ENCODE measurements at places on chromosomes 5 and 9.

DNA sequence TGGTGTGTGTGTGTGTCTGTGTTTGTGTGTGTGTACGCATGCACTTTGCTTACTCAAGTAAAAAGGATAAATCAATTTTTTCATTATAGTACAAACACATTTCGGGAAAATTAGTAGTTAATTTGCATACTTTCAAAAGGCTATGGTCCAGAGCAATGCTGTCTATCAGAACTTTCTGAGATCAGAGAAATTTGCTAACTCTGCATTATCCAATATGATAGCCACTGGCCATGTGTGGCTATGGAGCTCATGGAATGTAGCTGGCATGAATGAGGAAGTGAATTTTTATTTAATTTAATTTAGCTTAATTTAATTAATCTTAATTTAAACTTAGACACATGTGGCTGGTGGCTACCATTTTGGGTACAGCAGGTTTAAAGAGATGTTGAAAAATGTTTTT is 289.6 kb downstream of the MAT2B start:
- no peak for DNase-seq

- peak; percentile 6 for DNase-seq
Observed at GRCh38 chr5:81785322-81785721, 34.4 kb upstream of the SSBP2 start.

GRCh38 chr9:127959841-127960409 is 20.9 kb downstream of the EEIG1 start:
- no peak for DNase-seq

DNA sequence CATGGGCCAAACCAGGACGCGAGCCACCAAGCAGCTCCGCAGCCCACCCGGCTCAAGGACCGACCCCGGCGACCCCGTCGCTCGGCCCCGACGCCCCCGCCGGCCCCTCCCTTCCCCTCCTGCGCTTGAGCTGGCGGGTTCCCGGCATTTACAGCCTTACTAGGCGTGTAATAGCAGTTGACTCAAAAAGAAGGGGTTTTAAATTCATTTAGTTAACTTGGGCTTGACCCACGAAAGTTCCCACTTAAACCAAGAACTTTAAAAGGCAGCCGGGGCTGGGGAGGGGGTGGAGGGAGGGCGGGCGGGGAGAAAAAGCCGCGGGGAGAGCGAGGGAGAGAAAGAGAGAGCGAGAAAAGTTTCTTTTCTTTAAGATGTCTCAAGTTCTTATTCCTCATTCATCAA is 636 bp downstream of the PRDM12 start:
- no peak for DNase-seq

GRCh38 chr5:109674596-109674995 is 15.1 kb upstream of the MAN2A1 start:
- no peak for DNase-seq

DNA sequence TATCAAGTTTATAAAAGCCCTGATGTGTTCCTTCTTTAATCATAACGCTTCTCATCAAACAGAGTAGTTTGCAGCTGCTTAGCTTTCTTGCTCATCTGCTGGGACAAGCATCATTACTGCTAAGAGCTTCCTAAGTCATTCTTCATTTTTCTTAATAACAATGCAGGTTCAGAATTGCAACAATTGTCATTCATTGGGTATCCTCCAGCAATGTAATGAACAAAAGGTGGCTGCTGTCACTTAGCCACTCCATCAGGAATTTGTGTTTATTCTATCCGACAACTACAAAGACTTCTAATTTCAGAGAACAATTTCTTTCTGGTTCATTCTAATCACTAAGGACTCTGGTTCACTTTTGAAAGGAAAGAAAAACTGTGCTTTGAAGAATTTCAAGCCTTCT is 836.7 kb upstream of the CDH10 start:
- no peak for DNase-seq

DNA sequence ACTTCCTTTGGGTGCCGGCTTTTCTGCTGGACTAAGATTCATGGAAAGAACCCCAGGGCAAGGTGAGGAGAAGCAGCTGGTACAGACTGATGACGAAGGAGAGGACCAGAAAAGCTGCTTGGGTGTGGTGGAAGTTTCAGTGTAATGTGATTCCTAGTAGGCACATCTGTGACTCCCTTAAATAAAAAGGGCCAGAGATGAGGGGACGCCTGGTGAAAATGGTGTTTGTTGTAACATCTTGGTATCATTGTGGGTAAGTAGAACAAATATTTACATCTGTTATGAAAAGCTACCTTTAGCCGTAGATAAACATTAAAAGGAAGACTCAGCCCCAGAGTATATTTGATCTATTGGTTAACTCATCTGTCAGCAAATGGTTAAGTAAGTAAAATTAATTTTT is 33.8 kb downstream of the OTULINL start:
- no peak for DNase-seq

- DNase-seq, result no peak
Observed at GRCh38 chr5:147061431-147061830, 173.4 kb upstream of the STK32A start.

DNA sequence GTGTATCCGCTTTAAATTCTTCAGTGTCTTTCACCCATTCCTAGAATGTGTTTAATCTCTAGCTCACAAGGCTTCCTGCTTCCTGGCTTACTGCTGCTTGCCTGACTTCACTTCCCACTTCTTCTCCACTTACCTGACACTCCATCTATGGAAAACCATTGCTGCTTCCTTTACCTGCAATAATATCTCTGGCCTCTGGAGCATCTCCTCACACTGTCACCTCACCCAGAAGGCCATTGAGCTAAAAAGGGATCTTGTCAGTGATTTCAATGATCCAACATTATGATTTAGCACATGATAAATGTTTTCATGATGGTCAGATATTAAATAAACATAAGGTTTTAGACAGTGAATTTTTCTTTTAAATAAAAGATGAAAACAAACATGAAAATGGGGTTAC is 281.1 kb downstream of the MRPS30 start:
- DNase-seq, result no peak

DNA sequence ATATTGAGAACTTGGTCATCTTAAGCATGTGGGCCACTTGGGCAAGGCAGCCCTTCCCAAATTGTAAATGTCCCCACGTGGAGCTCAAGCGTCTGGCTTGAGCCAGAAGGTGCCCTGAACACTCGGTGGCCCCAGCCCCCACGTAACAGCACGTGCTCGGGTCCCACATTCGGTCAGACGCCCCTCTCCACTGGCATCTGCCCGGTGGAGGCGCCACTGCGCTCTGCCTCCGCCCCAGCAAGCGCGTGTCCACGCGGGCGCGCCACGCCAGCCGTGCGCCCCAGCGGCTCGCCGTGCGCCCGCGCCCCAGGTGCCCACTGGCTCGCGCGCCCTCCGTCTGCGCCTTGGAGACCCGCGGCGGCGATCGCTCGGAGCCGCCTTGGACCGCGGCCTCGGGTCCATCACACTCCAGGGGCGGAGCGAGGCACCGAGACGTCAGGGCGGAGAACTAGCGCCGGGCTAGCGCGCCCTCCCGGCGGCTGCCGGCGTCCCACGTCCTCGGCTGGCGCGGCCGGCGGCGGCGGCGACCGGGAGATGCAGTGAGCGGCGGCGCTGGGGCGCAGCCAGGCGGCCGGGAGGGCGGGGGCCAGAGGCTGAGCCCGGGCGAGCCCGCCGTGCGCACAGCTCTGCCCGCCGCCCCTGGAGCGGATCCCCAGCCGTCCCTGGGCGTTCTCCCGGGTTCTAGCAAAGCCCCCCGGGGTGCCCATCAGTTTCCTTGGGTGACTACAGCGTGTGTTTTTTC is at the start of gene PALM2AKAP2:
TSS of gene PALM2AKAP2 (plus strand) at position 488 of the 742 bp plus-strand sequence. CDS start 291 bp downstream, outside the sequence.
- DNase-seq, result no peak

GRCh38 chr5:17384181-17384580 is 113.8 kb upstream of the TAF11L2 start:
- peak; percentile 3 for DNase-seq

DNA sequence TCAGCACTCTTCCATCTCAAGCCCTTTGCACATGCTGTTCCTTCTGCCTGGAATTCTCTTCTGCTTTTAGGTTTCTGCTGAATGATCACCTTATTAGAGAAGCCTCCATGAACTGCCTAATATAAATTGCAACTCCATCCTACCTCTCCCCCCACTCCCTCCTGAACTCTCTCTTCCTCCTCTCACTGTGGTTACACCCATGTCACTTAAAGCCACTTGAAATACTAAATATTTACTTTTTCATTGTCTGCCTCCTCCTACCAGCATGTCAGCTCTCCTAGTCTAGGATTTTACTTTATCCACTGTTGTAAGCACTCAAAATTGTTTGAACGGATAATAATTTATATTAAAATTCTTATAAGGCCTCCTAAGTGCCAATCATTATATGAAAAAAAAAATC is 43.8 kb downstream of the ACTL7B start:
- no peak for DNase-seq

GRCh38 chr5:95649842-95650620 is 3.5 kb downstream of the RFESD start:
- no peak for DNase-seq

DNA sequence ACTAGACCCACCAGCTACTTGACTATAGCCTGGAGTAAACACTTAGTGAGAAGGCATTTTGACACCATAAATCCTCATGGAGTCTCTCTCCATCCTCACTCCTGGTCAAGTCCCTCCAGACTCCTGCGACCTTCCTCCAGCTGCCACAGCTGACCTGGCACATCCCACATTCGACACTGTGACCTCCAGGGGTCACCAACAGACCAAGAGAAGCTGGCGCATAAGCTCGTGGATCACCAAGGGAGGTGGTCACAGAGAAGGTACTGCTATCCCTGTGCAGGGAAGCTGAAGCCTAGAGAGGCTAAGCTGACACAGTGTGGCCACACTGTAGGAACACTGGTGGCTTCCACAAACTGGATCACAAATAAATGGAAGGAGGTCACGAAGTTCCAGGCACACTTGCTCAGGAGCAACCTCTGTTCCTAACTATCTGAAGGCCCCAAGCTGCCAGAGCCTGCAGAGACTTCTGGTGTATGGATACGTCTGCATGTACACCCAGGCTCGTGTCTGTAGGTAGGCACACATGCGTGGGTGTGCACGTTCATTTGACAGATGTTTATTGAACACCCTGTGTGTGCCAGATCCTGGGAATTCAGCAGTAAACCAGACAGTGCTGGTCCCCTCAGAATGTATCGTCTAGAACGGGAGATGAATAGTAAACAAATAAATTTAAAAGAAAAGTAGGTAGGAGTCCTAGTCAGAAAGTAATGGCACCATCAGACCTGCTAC is 104.4 kb downstream of the C5orf15 start:
- DNase-seq, result no peak

GRCh38 chr5:144202072-144202471 is 31.4 kb downstream of the KCTD16 start:
- peak; percentile 6 for DNase-seq

GRCh38 chr5:132376694-132377641 is 7.5 kb downstream of the SLC22A5 start:
- DNase-seq, result peak; percentile 82

DNA sequence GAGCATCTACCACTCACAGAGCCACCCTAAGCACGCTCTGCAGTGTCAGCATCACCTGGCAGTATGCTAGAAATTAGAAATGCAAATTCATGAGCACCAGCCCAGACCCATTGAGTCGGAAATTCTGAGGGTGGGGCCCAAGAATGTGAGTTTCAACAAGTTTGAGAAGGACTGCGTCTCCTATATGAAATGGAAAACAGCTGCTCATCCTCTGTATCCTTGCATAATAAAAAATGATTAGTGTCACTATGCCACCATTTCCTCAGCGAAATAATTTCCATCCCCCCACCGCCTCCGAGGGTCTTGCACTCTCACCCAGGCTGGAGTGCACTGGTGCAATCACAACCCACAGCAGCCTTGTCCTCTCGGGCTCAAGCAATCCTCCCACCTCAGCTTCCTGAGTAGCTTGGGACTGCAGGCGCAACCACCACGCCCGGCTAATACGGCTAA is 1.3 kb upstream of the IQGAP2 start:
- DNase-seq, result no peak

GRCh38 chr9:117073539-117074341 is 341.1 kb downstream of the ASTN2 start:
- DNase-seq, result peak; percentile 72

DNA sequence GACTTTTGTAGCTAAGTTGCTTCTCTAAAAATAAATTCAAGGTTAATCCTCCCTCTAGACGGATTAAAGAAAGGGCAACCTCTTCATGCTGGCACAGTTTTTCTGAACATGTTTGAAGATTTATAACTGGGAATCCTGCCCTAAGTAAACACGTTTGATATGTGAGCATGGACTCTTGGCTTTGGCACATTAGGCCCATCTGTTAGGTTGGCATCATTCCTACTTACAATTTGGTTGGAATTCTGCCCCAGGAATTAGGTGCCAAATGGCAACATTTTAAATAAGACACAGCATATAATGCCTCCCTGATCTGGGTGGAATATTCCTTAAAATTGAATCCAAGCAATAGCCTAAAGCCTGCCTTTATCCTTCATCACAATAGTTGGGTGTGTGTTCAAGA is 372.3 kb upstream of the CDH18 start:
- peak; percentile 97 for DNase-seq

GRCh38 chr9:70883056-70883455 is 238.4 kb downstream of the TRPM3 start:
- no peak for DNase-seq

- DNase-seq, result no peak
Observed at GRCh38 chr5:26486631-26487030, 551.8 kb downstream of the CDH9 start.

GRCh38 chr5:116559239-116559638 is 15.4 kb downstream of the SEMA6A start:
- no peak for DNase-seq

DNA sequence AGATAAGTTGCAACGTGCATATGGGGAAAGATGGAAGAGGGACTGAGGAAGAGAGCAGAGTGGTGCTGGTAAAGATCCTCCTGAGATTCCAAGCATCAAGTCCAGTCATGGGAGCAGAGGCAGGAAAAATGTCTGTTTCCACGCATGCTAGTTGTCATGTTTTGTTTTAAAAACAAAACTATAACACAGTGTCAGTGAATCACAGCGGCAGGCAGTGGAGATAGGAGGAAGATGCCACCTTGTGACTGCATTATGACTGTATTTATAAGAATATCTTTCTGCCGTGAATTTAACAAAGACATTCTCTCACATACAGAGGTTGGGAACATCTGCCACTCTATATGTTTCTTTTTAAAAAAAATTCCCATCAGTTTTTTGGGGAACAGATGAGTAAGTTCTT is 3.7 kb upstream of the SVEP1 start:
- DNase-seq, result peak; percentile 57

GRCh38 chr5:24633715-24634325 is 11.0 kb downstream of the CDH10 start:
- DNase-seq, result peak; percentile 78

DNA sequence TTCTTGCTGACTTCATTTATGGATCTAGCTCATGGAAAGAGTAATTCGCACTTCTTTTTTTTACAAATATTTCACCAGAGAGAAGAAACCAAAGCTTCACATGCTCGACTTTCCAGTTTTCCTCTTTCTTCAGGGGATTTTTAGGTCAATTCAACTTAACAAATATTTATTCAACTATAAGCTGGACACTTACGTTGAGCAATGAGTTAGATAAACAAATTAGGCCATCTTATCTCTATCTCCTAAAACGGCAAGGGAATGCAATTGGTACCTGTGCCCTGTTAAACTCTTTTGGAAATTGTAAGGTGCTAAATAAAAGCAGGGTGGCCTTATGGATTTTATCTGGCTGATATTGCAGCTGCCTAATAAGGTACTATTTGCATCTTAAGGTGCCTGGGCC is 145.1 kb upstream of the RAI14 start:
- DNase-seq, result no peak

Measured in cerebellar cortex (tissue), 1 donor.